ENCODE measurements at places on chromosomes 2 and 18. TPM values are rescaled to one million over a fixed set of nuclear protein-coding genes. Genes with fewer than 3 reads are reported as not detected.

The COL4A4 gene
- 5.4 TPM for polyA plus RNA-seq

The VSNL1 gene
- 21.3 TPM for polyA plus RNA-seq

The CNRIP1 gene
- polyA plus RNA-seq = 44.7 TPM

The PIK3C3 gene
- polyA plus RNA-seq = 52.5 TPM

DNA sequence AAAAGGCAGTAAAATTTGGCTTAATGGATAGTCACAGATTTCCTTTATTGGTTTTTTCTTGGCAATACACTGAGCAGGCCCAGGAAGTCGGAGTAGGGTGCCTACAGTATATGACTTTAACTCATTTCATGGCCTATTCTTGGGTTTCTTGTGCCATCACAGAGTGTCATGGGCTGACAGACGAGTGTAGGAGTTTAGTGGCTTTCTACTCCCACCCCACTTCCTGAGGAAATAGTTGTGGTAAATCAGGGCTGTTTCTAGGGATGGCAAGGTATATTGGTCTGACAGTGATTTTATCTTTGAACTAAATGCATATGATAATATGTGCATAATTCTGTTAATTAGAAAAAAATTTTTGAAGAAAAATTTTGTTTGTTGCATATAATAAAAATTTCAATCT, 100.1 kb downstream of the PLCL1 start:
- H3K27ac ChIP-seq = no peak overlapping the region
- no peak overlapping the region for H3K4me3 ChIP-seq
- DNase-seq = no peak
- no peaks in the 10 kb centered on the region for H3K27me3 ChIP-seq
- no peaks in the 10 kb centered on the region for H3K4me1 ChIP-seq

- H3K4me1 ChIP-seq = no peaks in the 10 kb centered on the region
- no peak overlapping the region for H3K27ac ChIP-seq
- no peak overlapping the region for H3K4me3 ChIP-seq
- H3K36me3 ChIP-seq = no peaks in the 10 kb centered on the region
- DNase-seq = no peak
Measured at GRCh38 chr2:207952564-207953345, 72.6 kb downstream of the PLEKHM3 start.

GRCh38 chr2:141105763-141106162, 1025.1 kb downstream of the LRP1B start:
- H3K27me3 ChIP-seq = no peaks in the 10 kb centered on the region
- H3K27ac ChIP-seq = no peak overlapping the region
- no peaks in the 10 kb centered on the region for H3K4me1 ChIP-seq
- DNase-seq = no peak

DNA sequence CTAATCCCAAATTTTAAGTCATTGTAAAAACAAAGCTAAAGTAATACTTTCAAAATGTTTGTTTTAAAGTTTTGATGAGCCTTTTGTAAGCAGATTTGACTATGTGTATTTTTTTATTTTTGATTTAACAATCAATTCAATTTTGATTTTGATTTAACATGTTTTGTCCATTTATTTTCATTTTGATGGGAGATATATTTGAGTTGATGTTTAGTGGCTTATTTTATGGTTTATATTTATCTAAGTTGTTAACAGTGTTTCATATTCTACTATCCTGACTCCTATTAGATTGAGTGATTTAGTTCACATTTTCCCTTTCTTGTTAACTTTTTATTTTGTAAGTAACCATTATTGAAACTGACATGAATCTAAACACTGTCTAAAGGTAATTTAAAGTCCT, 44.7 kb downstream of the TMEM18 start:
- no peak overlapping the region for H3K27ac ChIP-seq
- no peak overlapping the region for H3K4me3 ChIP-seq
- H3K4me1 ChIP-seq = peaks cover 10% of the 10 kb centered on the region
- DNase-seq = no peak
